ENCODE measurements at places on chromosomes 1 and 21.

GRCh38 chr1:166700696-166701095 lies 138.6 kb upstream of the POGK start:
- peak; percentile 56 for DNase-seq

DNA sequence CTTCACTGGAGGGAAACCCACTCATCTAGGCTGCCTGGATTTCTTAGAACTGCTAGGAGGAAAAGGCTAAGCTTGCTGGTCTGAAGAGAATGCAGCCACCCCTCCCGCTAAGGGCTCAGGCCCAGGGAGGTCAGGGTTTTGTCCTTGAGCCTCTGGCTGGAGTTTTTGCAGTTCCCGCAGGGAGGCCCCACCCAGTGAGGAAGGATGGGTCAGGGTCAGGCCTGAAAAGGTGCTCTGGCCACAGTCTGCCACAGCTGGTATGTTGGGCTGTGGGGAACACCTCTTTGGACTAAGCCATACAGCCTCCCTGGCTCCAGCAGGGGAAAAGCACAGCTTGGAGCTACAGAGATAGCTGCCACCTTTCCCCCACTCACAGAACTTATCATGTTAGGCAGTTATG lies 71.4 kb upstream of the PAPPA2 start:
- DNase-seq: no peak

GRCh38 chr1:15236746-15237145 lies 10.3 kb upstream of the FHAD1 start:
- no peak for DNase-seq

DNA sequence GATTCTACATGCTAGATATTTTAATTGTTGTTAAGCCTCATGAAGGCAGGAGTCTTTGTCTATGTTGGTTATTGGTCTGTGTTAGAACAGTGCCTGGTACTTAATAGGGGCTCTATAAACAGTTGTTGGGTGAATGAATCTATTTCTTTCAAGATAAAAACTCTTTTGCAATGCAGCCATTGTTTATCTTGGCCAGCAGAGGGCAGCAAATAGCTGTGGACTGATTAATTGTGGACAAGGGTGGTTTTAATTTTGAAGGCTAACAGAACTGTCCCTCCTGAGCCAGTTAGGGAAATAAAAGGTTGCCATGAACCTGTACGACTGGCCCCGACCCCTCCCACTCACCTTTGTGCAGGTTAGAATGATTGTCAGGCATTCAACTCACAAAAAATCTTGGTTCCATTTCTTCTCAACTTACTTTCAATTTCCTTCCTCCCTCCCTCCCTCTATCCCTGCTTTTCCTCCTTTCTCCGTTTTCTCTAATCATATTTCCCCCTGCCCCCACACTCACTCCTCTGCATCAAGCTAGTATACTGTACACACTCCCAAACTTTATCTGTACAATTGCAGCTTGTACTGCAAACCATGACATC lies 66.3 kb upstream of the DIRAS3 start:
- peak; percentile 50 for DNase-seq

DNA sequence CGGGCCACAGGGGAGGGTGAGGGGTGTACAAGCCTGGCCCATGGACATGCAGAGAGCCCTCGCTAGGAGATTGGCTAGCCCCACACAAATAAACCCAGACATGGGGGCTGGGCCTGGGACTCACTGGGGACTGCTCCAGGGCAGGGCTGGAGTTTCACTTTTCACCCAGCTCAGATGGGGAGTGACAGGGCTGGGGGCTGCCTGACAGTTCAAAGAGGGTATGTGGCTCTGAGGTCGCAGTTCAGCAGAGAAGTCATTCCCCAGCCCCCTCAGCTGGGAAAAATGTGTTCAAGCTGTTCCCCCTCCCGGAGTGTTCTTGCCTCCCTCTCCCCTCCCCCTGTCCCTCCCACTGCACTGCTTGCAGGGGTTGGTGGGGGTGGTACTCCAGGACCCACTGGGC lies 277.1 kb downstream of the TRABD2B start:
- no peak for DNase-seq

- DNase-seq: no peak
Measured at GRCh38 chr1:147579934-147580537, 38.7 kb downstream of the BCL9 start.

DNA sequence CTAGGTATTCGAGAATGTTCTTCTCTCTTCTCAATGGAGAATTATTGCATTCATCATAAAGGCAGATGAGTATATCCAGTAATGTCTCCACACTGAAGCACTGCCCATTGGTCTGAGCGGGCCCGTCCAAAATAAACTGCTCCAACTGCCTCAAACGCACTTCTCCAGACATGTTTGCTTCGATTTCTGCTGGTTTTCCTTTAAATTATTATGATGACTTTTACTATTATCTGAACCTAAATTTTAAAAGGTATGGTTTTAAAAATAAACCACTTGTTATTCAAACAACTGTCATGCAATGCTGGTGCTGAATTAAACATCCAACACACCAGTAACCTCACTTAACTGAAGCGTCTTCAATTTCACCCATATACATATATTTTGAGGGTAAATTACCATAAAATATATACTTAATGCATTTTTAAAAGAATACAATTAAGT lies 1.3 kb downstream of the CDC42BPA start:
- DNase-seq: peak; percentile 41

GRCh38 chr1:119660253-119661083 lies 12.4 kb upstream of the ZNF697 start:
- no peak for DNase-seq

DNA sequence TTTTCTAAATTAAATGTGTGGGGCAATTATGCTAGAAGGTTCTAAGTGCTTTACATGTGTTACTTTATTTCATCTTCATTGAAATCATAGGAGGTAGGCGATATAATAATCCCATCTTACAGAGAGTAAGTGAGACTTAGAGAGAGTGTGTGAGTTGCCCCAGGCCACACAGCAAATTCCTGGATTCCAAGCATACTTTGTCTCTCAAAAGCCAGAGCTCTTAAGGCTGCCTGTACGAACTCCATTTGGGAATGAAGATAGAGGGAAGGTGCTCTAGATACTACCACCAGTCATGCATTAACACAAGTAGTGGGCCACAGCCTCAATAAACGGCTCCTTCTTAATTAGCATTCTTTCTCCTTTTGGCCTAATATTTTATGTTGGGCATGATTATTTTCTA lies 170.1 kb downstream of the SIPA1L2 start:
- peak; percentile 63 for DNase-seq

DNA sequence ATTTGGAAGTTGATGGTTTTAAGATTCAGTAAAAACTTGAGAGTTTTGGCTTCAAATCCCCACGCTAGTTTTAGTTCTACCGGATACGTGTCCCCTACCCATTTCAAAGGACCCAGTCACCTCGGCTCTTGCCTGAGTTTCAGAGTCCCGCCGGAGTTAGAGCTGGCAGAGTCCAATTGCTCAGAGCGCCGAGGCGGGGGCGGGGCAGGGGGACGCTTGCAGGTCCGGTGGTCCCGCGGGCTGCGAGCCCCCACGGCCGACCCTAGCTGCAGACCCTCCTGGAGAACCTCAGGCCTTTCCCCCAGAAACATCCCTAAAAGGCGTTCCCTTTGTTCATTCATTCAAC lies 765 bp upstream of the VPS45 start:
- DNase-seq: no peak

Measured in HAP-1 (cell line).